ENCODE measurements at places on chromosomes 5 and 9.
A peak's percentile ranks its signal among the peaks of the same experiment; 100 is the strongest.

- no peak for DNase-seq
Observed at GRCh38 chr9:125749287-125749935, 2.2 kb downstream of the PBX3 start.

- DNase-seq, result no peak
Observed at GRCh38 chr5:52132053-52132452, 655.7 kb upstream of the ITGA1 start.

DNA sequence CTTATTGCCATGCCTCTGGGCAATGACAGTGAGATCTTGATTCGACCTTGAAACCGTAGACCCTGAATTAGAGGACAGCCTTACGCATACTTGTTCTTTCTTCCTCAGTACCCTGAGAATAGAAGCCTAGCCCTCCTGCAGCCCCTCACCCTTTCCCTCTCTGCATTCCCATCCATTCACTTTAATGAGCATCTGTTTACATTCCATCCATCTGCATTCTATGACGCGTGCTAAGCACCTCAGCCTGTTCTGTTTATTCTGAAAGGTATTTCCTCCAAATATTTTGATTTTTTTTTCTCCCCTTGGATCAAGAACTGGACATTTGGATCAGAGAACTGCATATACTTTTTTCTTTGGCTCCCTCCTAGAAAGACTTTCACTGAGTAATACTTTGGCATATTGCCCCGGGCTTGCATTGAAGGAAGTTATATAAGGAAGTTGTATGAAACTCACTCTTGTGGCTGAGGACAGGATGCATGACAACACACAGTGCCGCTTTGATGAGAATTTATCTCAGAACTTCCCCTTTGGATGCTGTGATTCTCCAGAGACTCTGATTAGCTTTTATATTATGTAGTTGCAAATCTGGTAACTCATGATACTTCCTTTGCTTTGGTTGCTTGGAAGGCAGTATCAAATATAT, 15.7 kb downstream of the TMEM8B start:
- peak; percentile 63 for DNase-seq

GRCh38 chr9:35771075-35771433, 17.0 kb upstream of the MSMP start:
- DNase-seq, result no peak

GRCh38 chr5:14071433-14071832, 71.7 kb upstream of the TRIO start:
- DNase-seq, result no peak

DNA sequence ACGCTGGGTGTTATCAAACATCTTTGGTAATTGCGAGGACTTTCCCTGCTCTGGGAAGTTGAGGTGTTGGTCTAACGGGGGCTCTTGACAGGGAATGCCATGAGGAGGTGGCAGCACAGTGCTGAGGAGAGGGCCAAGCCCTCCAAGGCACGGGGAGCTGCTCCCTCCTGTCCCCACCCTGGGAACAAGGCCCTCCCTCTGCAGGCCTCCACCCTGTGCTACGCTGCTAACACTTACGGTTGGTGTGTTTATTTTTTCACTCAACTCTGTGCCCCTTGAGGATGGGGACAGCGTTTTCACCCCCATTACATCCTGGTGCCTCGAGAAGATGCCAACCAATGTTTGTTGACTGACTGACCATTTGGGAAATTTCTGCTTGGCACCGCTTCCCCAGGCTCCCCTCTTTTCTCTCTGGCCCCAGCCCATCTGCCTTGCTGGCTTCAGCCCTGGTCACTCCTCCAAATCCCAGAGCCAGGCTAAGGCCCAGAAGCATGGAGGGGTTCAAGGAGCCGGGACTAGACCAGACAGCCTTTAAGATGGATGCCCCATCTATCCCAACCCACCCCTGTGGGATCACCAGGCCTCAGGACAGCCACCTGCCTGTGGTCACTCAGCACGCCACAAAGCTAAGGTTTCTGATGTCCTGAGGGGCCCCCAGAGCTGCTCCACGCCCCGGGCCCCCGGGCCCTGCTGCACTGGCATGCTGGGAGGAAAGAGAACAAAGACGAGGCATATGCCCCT, 125.7 kb downstream of the BARX1 start:
- no peak for DNase-seq

GRCh38 chr5:16679863-16680262, 63.1 kb upstream of the RETREG1 start:
- no peak for DNase-seq

DNA sequence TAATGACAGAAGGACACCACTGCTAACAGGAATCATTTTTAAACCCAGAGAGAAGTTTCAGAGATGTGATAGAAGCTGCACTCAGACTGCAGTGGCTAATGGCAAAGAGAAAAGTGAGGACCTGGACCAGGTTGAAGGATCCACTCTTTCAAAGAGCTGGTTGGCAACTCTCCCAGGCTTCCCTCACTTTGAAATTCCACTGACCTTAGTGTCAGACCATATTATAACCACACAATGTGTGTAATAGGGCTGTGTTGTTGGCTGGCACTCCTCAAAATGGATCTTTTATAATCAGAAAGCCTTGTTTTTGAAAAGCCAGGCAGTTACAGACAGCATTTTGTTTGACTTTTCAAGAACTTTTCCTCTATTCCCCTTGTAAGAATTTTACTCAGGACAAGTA, 280.7 kb downstream of the PRELID2 start:
- DNase-seq, result peak; percentile 30

DNA sequence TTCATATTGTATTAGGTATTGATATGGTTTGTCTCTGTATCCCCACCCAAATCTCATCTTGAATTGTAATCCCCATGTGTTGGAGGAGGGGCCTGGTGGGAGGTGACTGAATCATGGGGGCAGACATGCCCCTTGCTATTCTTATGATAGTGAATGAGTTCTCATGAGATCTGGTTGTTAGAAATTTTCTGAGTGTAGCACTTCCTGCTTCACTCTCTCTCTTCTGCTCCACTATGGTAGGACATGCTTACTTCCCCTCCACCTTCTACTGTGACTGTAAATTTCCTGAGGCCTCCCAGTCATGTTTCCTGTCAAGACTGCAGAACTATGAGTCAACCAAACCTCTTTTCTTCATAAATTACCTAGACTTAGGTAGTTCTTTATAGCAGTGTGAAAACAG, 187.4 kb upstream of the SLC24A2 start:
- no peak for DNase-seq

GRCh38 chr5:68047035-68047434, 168.5 kb upstream of the PIK3R1 start:
- DNase-seq, result no peak

DNA sequence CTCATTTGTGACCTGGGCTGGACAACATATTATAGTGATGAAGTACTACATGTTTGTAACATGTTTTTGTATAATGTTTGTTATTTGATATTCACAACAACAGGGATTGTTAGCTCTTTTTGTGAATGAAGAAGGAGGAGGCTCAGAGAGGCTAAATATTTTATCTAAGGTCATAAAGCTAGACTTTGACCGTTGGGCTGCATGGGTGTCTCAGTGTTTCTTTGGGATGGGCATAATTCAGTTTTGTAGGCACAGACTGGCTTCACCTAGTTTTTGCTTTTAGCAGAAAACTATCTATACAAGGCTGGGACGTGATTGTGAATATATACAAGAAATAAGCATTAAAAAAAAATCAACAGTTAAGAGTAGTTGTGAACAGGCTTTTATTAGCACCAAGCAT, 15.0 kb upstream of the GNG10 start:
- no peak for DNase-seq

GRCh38 chr5:154077696-154078095, 38.9 kb downstream of the MFAP3 start:
- no peak for DNase-seq

DNA sequence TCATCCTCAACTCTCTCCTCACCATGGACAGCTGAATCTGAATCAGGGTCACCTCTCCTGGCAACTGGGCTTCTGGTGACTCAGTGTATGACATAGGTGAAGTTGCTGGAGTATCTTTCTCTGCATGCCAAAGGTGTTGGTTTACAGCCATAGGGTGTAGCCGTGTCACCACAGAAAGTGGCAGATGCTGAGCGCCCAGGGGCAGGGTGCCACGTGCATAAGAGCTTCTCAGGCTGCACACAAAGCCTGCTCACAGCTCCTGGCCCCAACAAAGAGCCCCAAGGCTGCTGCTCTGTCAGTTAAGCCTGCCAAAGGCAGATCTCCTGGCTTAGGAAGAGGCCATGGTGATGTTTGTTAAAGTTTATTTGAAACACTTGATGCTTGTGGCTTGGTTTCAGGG, 297.7 kb upstream of the WWC1 start:
- DNase-seq, result no peak

DNA sequence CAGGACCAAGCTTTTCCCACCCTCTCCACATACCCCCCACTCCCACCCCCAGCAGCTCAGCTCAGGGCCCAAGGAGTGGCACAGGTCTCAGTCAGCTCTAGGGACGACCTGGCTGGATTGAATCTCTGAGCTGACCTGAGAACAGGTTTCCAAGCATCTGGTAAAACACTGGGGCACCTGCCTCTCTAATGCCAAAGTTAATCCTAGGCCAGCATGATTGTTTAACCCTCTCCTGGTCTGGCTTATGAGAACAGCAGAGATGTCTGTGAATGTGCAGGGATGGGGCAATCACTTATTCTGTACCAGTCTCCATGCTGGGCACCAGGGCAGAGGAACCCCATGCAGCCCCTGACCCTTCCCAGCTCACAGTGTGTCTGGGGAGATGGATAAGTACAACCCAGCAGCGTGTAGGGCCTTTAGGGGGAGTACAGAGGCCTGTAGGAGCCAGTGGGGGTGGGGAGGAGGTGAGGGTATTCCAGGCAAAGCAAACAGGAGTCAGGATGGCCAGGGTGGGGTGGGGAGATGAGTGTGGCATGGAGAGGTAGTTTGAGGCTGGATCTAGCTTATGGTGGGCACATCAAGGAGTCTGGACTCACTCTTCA, 678 bp upstream of the KIF12 start:
- no peak for DNase-seq

DNA sequence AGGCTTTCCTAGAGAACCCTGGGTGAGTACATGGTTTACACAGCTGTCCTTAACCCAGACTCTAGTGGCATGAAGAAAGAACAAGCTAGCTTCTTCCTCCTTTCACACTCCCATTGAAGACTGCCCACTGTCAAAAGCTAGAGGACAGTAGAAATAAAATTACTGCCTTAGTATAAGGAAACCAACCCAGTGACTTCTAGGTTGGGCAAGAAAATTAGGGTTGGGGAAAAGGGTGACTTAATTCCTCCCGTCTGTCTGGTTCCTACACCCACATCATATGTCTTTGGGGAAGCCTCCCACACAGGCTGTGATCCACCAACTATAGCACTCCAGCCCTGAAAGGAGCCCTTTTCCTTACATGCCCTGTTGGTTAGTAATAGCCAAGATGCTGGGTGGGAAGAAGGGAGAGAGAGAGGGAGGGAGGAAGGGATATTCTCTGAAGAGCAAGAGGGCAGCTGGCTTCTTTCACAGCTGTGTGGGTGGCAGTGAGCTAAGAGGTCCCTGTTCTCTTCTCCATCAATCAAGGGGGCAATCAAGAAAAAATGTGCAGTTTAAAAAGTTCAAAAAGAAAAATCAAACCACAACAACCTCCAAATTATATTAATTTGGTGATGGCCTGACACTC, 21.7 kb downstream of the HBEGF start:
- no peak for DNase-seq

DNA sequence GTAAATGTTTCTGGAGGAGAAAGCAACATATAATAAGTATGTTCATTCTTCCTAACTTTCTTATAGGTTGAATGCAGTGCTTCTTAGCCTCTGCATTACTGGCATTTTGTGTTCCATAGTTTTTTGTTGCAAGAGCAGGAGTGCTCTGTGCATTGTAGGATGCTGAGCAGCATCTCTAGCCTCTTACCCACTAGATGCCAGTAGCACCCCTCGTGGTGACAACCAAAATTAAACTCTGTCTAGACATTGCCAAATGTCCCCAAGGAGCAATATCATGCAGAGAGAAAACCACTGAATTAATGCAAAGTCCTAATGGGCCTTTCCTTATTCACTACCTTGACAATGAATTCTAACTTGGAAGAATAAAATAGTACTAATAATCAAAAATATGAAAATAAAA, 147.0 kb downstream of the GLIS3 start:
- DNase-seq, result no peak

All from H54 (cell line).